Neural cell (in vitro differentiated cells): ENCODE measurements at places on chromosomes 1 and 21. TPM values are rescaled to one million over a fixed set of nuclear protein-coding genes. Genes with fewer than 3 reads are reported as not detected.

PTGER3 gene
- polyA plus RNA-seq, result 1.2 and 1.7 TPM in 2 replicates

CYYR1 gene
- polyA plus RNA-seq, result 0.58 and 0.62 TPM in 2 replicates

HIVEP3 gene
- 1.9 and 2.6 TPM in 2 replicates for polyA plus RNA-seq

LRRC71 gene
- not detected in 2 replicates for polyA plus RNA-seq

SPRR1B gene
- polyA plus RNA-seq, result not detected in 2 replicates

SPAG17 gene
- 0.14 and 0.25 TPM in 2 replicates for polyA plus RNA-seq

NGF gene
- polyA plus RNA-seq, result not detected in 2 replicates

LCE1B gene
- not detected in 2 replicates for polyA plus RNA-seq

HCRTR1 gene
- polyA plus RNA-seq, result 0.34 and 0.37 TPM in 2 replicates

NHLH1 gene
- polyA plus RNA-seq, result 0.11 and 0.90 TPM in 2 replicates

INSRR gene
- polyA plus RNA-seq, result 2.7 and 3.0 TPM in 2 replicates

MIXL1 gene
- polyA plus RNA-seq, result not detected in 2 replicates

PTPRC gene
- polyA plus RNA-seq, result 0.12 TPM in 1 of 2 replicates, not detected in the other

CLCA4 gene
- not detected in 2 replicates for polyA plus RNA-seq

LRRC39 gene
- polyA plus RNA-seq, result 8.0 and 10.3 TPM in 2 replicates

ALG14 gene
- 2.6 and 3.0 TPM in 2 replicates for polyA plus RNA-seq

TRAF3IP3 gene
- not detected in 2 replicates for polyA plus RNA-seq

C1QTNF12 gene
- polyA plus RNA-seq, result 0.74 TPM in 1 of 2 replicates, not detected in the other

SPTA1 gene
- not detected in 2 replicates for polyA plus RNA-seq

KRTAP13-2 gene
- not detected in 2 replicates for polyA plus RNA-seq

NBPF10 gene
- polyA plus RNA-seq, result 0.26 and 0.34 TPM in 2 replicates

CD101 gene
- polyA plus RNA-seq, result 1.4 and 2.3 TPM in 2 replicates

ECM1 gene
- polyA plus RNA-seq, result 2.3 and 4.2 TPM in 2 replicates

LAPTM5 gene
- polyA plus RNA-seq, result 0.12 TPM in 1 of 2 replicates, not detected in the other

MYOG gene
- polyA plus RNA-seq, result not detected in 2 replicates

SAMD13 gene
- polyA plus RNA-seq, result 14.9 and 20.0 TPM in 2 replicates
